Effector memory CD4-positive, alpha-beta T cell (primary cell): ENCODE measurements at places on chromosomes 6 and 20.

DNA sequence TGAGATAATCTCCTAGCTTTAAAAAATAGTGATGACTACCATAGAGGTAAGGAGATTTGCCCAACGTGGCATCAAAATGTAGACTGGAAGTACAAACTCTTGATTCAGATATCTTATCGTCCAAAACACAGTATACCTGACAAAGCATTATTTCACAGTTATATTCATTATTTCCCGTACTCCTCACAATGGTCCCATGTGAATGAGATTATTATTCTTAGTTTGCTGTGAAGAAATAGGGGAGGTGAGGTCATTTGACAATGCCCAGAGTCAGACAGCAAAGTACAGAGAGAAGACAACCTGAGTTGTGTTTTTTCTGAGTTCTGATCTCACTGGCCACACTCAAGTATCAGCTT is 1.2 kb upstream of the TFB1M start:
- no peaks in the 10 kb centered on the region for H3K36me3 ChIP-seq
- no peaks in the 10 kb centered on the region for H3K27me3 ChIP-seq
- peak overlapping the region; percentile 89 for H3K27ac ChIP-seq
- no peak for DNase-seq
- H3K4me1 ChIP-seq = peaks cover 7% of the 10 kb centered on the region

DNA sequence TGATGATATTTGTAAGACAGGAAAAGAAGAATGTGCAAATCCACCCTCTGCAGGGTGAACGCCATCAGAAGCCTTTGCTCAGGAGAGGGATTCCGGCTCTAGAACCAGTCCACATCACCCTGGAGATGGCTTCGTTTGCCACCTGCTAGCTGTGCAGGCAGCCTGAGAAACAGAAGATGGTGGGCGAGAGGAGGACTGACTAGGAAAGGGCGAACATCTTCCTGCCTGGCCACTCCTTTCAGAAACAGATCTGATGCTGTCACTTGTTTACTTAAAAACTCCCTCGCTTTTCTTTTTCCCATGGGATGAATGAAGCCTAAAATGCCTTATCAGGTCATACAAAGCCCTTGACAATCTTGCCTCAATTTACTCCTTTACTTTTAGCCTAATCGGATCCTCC is 1.2 kb downstream of the PTPRA start:
- no peak for DNase-seq
- H3K36me3 ChIP-seq = no peaks in the 10 kb centered on the region
- peak overlapping the region; percentile 57 for H3K27ac ChIP-seq
- H3K4me1 ChIP-seq = peaks cover 23% of the 10 kb centered on the region

DNA sequence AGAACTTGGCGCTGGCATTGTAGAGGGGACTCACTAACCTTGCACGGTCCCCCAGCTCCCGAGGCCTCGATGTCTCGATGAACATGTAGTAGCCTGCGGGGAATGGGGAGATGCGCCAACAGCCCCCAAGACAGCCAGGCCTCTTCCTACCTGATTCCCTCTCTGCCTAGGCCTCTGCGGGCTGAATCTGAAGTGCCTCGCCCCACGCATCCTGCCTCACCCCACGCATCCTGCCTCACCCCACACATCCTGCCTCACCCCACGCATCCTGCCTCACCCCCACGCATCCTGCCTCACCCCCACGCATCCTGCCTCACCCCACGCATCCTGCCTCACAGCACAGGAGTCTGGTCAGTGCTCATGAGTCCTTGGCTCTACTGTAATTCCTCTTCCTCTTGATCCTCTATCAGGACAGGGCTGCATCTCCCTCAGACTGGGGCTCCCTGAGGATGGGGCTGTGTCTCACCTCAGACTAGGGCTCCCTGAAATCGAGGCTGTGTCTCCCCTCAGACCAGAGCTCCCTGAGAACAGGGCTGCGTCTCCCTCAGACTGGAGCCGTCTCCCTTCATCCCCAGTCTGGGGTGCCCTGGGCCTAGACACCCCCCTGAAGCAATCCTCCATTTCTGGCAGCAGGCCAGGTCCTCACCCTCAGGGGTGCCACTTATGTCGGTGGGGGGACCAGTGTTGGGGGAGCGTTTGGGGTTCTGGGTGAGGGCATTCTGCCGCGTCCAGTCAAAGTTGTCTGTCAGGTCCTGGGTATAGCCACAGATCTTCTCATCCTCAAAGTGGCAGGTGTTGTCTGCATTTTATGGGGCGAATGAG is 53.6 kb downstream of the MDGA1 start:
- peak overlapping the region; percentile 5 for H3K27ac ChIP-seq
- H3K4me1 ChIP-seq = peaks cover 24% of the 10 kb centered on the region
- peaks cover 5% of the 10 kb centered on the region for H3K27me3 ChIP-seq
- no peak overlapping the region for H3K4me3 ChIP-seq
- H3K36me3 ChIP-seq = no peaks in the 10 kb centered on the region

GRCh38 chr6:157075549-157076450 is 247.5 kb downstream of the TMEM242 start:
- no peaks in the 10 kb centered on the region for H3K27me3 ChIP-seq
- no peak for DNase-seq
- no peak overlapping the region for H3K4me3 ChIP-seq
- no peak overlapping the region for H3K27ac ChIP-seq

DNA sequence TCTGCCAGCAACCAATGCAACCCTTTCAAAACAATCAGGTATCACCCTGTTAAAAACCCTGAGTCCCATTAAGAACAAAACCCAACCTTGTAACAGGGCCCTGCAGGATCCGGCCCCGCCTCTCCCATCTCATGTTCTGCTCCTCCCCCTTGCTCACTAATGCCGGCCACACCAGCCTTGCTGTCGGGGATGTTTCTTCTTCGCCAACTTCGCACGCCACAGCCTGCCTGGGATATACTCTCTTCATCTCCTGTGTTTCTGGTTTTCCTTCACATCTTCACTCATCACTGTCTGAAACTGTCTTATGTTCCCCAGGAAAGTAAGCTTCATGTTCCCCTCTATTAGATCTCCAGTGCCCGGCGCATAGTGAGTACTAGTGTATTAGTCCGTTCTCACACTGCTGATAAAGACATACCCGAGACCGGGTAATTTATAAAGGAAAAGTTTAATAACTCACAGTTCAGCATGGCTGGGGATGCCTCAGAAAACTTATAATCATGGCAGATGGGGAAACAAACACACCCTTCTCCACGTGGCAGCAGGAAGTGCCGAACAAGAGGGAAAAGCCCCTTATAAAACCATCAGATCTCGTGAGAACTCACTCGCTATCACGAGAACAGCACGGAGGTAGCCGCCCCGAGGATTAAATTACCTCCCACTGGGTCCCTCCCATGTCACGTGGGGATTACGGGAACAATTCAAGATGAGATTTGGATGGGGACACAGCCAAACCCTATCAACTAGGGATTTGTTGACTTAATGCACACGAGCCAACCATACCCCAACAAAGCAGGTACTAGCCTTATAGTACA is 5.1 kb downstream of the TP53RK start:
- no peaks in the 10 kb centered on the region for H3K27me3 ChIP-seq
- H3K27ac ChIP-seq = no peak overlapping the region
- H3K4me1 ChIP-seq = peaks cover 20% of the 10 kb centered on the region

DNA sequence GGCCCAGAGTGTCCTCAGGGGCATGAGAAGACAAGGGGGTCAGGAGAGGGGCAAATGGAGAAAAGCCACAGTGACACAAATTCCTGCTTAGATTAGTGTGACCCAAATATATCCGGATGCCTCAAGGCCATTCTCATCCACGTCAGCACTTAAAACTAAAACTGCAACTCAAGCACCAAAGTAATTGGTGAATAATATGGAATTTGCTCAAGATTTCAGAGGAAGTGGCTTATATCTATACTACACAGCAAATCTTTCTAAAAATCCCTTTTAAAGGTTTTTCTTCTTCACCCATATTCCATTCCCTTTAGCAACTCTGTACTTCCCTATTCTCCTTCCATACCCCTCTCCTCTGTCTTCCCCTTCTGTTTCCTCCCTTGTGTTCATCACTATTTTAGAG is 15.2 kb downstream of the DEF6 start:
- peaks cover 62% of the 10 kb centered on the region for H3K4me1 ChIP-seq
- H3K4me3 ChIP-seq = no peak overlapping the region
- H3K27me3 ChIP-seq = no peaks in the 10 kb centered on the region
- DNase-seq = no peak
- peaks cover 24% of the 10 kb centered on the region for H3K36me3 ChIP-seq
- peak overlapping the region; percentile 83 for H3K27ac ChIP-seq

DNA sequence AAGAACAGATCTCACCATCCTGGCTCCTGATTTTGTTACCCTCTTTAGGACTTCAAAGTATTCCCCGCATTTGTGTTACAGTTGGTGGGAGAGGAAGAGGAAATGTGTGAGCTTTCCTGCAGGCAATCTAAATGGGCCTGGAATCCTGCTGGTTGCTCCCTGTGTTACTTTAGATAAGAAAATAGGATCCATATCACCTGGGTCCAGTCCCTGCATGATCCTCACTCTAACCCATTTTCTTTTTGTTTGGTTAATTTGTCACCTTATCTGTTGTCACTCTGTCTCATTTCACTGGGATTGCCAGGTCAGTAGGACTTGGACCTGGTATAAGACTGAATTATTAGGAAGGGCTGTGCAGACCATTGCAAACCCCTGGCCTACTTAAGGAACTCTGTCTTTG is 175.9 kb upstream of the GJE1 start:
- H3K4me3 ChIP-seq = no peak overlapping the region
- no peaks in the 10 kb centered on the region for H3K36me3 ChIP-seq
- no peaks in the 10 kb centered on the region for H3K4me1 ChIP-seq
- H3K27ac ChIP-seq = no peak overlapping the region

- peaks cover 23% of the 10 kb centered on the region for H3K4me1 ChIP-seq
- H3K36me3 ChIP-seq = no peaks in the 10 kb centered on the region
- no peaks in the 10 kb centered on the region for H3K27me3 ChIP-seq
- no peak for DNase-seq
These were observed 55.4 kb downstream of the GFOD1 start for GRCh38 chr6:13431861-13432465.

- no peaks in the 10 kb centered on the region for H3K36me3 ChIP-seq
- no peak for DNase-seq
- H3K27ac ChIP-seq = no peak overlapping the region
- no peaks in the 10 kb centered on the region for H3K27me3 ChIP-seq
- H3K4me3 ChIP-seq = no peak overlapping the region
These were observed 72.1 kb downstream of the SNAP91 start for GRCh38 chr6:83636800-83637199.

GRCh38 chr6:21342501-21342900 is 251.1 kb upstream of the SOX4 start:
- no peaks in the 10 kb centered on the region for H3K4me1 ChIP-seq
- no peak for DNase-seq
- no peaks in the 10 kb centered on the region for H3K27me3 ChIP-seq
- no peak overlapping the region for H3K27ac ChIP-seq
- H3K4me3 ChIP-seq = no peak overlapping the region

DNA sequence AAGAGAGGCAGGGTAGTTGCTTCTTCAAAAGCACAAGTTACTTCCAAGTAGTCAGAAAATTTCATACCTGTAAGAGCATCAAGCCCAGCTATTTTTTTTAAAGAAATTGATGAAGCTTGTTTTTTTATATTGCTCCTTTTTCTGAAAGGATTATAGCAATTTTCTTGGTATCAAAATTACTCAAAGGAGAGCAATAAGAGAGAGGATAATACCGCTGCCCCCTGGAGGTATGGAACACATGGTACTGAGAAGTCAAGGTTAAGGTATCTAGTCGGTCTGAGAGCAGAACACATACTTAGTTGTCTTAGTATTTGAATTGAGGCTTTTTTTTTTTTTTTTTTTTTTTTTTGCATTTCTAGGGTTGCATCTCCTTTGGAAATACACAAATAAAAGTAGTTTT is 59.4 kb downstream of the ADGRF5 start:
- H3K27ac ChIP-seq = no peak overlapping the region
- H3K27me3 ChIP-seq = no peaks in the 10 kb centered on the region
- no peak overlapping the region for H3K4me3 ChIP-seq
- no peak for DNase-seq
- no peaks in the 10 kb centered on the region for H3K36me3 ChIP-seq
- H3K4me1 ChIP-seq = no peaks in the 10 kb centered on the region

DNA sequence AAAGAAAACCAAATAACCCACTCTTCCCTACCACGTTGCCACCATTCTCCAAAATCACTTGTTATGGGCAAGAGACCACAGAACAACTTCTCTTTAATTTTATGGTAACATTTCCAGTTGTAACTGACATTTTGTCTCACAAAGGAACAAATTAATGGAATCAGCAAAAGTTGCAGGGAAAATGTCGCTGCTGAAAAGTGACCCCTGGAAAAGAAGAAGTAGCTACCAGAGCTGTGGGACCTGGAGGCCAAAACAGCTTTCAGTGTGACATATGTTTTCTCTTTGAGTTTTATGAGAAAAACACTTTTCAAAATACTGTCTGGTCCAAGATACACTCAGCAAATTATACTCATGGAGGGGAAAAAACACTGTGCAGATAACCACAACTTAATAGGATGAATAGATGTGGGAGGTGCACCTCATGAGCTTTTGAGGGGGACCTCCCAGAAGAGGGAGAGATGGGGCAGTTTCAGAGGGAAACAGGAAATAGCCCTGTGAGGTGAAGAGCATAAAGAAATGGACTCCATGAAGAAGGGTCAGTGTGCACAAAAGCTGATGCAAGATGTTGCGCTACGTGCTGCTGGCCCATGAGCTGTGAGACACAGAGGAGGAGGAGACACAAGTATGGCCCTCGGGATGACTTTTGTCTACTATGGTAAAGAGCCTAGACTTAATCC is 87.3 kb downstream of the DTNBP1 start:
- H3K36me3 ChIP-seq = no peaks in the 10 kb centered on the region
- no peak overlapping the region for H3K27ac ChIP-seq
- no peaks in the 10 kb centered on the region for H3K4me1 ChIP-seq
- no peaks in the 10 kb centered on the region for H3K27me3 ChIP-seq
- DNase-seq = no peak

DNA sequence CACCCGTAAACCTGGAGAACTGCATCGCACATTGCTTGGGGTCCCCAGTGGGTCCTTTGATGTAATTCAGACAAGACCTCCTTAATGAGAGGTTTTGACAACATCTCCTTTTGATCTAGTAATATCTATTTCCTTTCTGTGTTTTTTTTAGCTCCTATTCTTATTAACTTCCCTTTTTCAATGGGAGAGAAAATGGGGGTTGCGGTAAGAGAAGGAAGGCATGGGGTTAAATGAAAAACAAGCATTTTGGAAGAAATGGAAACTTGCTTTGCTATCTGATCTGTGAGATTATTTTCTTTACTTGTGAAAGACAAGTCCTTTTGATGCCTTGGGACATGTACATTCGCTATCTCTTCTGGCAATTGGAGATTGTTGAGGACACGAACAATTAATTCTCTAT is 418.6 kb upstream of the MAN1A1 start:
- H3K4me3 ChIP-seq = no peak overlapping the region
- H3K27ac ChIP-seq = no peak overlapping the region
- no peaks in the 10 kb centered on the region for H3K4me1 ChIP-seq

- DNase-seq = no peak
- no peaks in the 10 kb centered on the region for H3K4me1 ChIP-seq
- no peak overlapping the region for H3K4me3 ChIP-seq
These were observed 225.5 kb downstream of the SOD2 start for GRCh38 chr6:159467473-159468041.

- H3K4me1 ChIP-seq = no peaks in the 10 kb centered on the region
- no peak overlapping the region for H3K4me3 ChIP-seq
These were observed 84.7 kb upstream of the SALL4 start for GRCh38 chr20:51886891-51887608.

GRCh38 chr20:41428285-41428684 is 61.7 kb upstream of the EMILIN3 start:
- DNase-seq = no peak
- no peak overlapping the region for H3K4me3 ChIP-seq
- no peaks in the 10 kb centered on the region for H3K4me1 ChIP-seq
- H3K27ac ChIP-seq = no peak overlapping the region
- H3K36me3 ChIP-seq = peaks cover 54% of the 10 kb centered on the region
- H3K27me3 ChIP-seq = no peaks in the 10 kb centered on the region

- H3K4me1 ChIP-seq = no peaks in the 10 kb centered on the region
- H3K4me3 ChIP-seq = peak overlapping the region; percentile 45
- H3K27me3 ChIP-seq = no peaks in the 10 kb centered on the region
- H3K27ac ChIP-seq = no peak overlapping the region
- H3K36me3 ChIP-seq = no peaks in the 10 kb centered on the region
These were observed 116.4 kb downstream of the MYLK4 start for GRCh38 chr6:2634139-2634964.
